ENCODE measurements at places on chromosomes 11 and 22. TPM values are rescaled to one million over a fixed set of nuclear protein-coding genes. Genes with fewer than 3 reads are reported as not detected.

The VWCE gene
- total RNA-seq, result 2.4 TPM

The CYP2R1 gene
- 16.3 TPM for total RNA-seq

The CCDC157 gene
- total RNA-seq, result 4.0 TPM

The KRTAP5-9 gene
- total RNA-seq, result not detected

The AQP11 gene
- total RNA-seq, result 0.28 TPM

DNA sequence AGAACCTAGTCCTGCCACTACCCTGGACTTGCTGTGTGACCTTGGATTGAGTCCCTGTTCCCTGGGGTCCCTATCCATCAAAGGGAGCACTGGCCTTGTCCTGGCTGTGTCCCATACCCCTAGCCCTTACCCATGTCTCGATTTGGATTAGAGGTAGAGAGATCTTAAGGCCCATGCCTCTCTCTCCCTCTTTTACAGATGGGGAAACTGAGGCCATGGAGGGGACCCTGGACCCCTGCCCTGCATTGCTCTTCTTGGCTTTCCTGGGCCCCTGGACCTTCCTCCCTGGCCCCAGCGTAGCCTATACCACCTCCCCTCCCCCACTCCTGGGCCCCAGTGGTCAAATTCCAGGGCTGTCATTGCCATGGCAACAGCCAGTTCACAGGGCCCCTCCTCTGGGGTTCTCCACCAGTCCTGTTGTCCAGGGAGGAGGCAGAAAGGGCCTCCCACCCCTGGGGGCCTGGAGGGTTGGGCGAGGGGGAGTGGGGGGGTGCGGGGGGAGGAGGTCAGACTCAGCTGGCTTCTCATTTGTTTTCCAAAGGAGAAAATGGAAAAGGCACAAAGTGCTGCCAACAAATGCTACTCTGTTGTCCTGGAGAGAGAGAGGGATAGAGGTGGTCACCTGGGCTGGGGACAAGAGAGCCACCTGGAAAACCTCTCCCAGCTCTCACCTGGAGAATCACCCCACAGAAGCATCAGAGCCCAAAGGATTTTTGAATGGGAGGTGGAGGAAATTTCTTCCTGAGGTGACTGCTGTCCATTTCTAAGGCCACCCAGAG lies 23.3 kb downstream of the ARHGEF17 start:
- H3K27me3 ChIP-seq, result peaks cover 3% of the 10 kb centered on the region
- DNase-seq, result no peak
- H3K4me3 ChIP-seq, result no peak overlapping the region
- H3K27ac ChIP-seq, result no peak overlapping the region
- no peaks in the 10 kb centered on the region for H3K36me3 ChIP-seq
- peaks cover 8% of the 10 kb centered on the region for H3K4me1 ChIP-seq

GRCh38 chr11:83257761-83258168 lies 28.4 kb downstream of the CCDC90B start:
- no peaks in the 10 kb centered on the region for H3K4me1 ChIP-seq
- no peak for DNase-seq
- H3K27ac ChIP-seq, result no peak overlapping the region

DNA sequence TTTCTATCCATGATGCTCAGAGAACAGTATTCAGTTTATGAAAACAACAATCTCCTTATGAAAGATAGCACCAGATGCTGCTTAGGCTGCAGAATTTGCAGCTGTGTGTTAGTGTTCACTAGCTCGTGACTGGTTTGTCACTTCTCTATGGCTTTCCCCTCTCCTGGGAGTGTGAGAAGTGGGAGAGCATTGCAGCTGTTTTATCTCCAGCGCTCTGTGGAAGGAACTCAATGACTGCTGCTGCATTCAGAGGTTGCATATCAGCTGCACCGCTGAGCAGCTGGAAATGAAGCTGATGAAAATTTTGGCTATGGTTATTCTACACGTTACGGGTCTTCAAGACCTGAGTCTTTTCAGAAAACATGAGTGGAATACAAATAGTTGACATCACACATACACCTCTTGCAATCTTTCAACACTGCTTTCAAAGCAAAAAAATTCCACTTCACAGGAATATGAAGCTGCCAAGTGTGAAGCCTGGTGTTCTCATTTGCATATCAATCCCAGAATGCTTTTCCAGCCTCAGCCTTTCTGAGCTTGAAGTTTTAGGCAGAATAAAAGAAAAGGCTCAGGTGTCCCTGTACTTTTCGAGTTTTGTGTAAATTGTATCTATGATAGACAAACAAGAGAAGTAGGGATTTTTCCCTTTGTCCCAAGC lies 149.3 kb upstream of the DDI1 start:
- no peaks in the 10 kb centered on the region for H3K4me1 ChIP-seq
- H3K4me3 ChIP-seq, result no peak overlapping the region

DNA sequence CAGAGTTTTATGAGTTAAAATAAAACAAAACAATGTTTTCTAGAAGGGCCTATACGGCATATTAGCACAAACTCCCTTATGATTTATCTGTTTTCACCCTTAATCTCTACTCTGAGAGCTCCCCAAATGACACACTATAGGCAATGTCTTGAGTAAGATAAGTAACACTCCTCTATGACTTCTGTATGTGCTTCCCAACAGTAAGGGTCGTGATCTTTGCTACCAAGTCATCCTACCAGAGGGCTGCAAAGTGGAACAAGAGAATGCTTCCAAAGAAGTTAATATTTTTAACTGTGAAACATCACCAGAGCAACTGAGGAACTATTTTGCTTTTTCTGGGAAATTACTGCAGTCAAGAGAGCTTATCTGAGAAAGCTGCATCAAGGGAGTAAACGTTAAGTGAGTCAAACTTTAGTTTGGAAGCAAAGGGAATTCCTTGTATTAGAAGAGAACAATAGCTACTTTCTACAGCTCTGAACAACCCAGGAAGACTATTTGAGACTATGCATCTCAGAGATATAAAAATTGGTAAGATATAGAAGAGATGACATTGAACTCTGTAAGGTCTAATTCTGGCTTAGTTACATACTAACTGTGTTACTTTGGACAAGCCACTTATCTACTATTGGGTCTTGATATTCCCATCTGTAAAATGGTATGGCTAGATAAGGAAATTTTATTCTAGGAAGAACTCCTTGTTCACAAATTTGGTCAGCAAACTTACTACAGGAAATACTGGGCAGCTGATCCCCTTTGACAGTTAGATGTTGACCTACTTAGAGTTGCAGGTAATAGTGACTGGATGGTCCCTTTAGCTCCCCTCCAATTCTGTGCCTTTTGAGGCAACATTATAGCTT lies 43.7 kb upstream of the CCDC34 start:
- H3K36me3 ChIP-seq, result no peaks in the 10 kb centered on the region
- DNase-seq, result no peak
- no peaks in the 10 kb centered on the region for H3K4me1 ChIP-seq
- H3K27ac ChIP-seq, result no peak overlapping the region
- no peaks in the 10 kb centered on the region for H3K27me3 ChIP-seq

DNA sequence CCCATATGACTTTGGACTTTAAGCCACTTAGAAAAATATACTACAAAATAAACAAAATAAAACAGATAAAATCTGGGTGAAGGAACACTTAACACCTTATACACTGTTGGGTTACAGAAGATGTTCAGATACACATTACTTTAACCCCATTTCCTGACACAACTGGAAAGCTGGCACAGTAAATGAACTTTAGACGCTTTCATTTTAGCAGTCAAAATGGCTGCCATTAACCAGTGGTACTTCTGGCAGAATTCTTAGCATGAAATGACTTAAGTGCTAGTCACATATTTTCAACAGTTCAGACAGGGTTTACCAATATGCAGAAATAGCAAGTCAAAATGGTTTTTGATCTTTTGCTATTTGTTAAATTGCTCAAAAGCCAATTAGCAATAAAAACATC lies 37.9 kb downstream of the PIK3C2A start:
- no peaks in the 10 kb centered on the region for H3K27me3 ChIP-seq
- no peak overlapping the region for H3K27ac ChIP-seq
- H3K4me3 ChIP-seq, result no peak overlapping the region

DNA sequence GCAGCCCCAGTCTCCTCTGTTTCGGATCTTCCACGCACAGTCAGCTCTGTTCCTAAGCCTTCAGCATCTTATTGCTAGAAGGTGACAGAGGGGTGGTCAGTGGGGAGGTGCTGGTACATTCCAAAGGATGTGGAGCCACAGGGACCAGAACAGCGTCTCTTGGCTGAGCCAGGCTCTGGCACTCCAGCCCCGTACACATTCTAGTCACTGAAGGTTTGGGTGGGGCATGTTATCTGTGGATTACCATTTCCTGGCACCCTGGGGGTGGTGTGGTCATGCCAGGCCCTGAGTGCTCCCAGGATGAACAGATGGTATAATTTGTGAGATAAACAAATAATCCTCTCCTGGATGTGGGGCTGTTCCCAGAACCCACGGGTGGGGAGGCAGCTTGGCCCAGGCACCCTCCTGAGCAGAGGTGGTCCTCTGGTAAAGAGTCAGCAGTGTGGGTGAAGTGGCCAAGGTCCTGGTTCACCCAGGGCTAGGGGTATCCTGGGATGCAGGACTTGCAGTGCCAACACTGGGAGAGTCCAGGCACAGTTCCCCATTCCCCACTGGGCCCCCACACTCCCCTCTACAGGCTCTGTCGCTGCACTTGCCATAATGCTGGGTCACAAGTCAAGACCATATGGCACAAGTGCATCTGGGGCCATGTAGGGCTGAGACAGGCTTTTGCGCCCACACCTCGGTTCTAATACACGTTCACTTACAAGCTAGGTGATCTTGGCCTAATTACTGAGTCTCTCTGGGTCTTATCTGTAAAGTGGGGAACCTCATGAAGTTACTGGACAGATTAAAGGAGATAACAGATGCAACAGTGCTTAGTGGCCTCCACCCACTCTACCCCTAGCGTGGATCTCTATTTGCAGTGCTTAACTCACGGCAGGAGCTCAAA lies 33.0 kb downstream of the DKK3 start:
- H3K4me1 ChIP-seq, result peaks cover 6% of the 10 kb centered on the region
- H3K36me3 ChIP-seq, result no peaks in the 10 kb centered on the region
- no peak overlapping the region for H3K27ac ChIP-seq
- DNase-seq, result no peak
- peaks cover 2% of the 10 kb centered on the region for H3K27me3 ChIP-seq

GRCh38 chr11:87775036-87775435 lies 400.2 kb downstream of the RAB38 start:
- H3K27ac ChIP-seq, result no peak overlapping the region
- no peaks in the 10 kb centered on the region for H3K36me3 ChIP-seq
- no peak for DNase-seq
- no peak overlapping the region for H3K4me3 ChIP-seq

DNA sequence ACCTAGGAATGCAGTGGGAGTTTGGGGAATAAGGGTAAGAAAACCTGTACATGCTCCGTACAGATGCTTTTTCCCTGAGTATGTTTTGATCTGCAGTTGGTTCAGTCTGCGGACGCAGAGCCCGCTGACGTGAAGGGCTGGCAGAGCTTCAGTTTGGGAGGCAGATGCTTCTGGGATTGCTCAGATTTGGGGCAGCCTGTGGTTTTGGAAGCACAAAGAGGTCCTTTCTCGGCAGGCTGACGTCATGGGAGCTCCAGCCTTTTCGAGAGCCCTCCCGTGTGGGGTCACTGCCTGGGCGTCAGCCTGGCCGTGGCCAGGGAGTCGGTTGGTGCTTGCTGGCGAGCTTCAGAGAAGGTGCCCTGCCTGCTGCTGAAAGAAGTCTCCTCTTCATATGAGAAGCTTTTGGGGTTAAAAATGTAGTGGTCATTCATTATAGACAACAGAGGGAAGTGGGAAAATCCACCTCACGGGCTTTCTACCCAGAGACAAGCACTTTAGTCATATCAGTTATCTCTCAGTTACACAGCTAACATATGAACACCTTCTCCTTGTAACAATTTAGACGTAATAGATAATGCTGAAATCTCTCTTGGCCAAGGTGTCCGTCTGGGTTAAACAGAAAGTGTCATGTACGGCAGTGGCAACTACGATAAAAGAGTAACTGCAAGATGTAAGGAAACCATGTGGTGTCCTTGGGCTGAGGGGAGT lies 26.8 kb downstream of the TPCN2 start:
- H3K4me3 ChIP-seq, result no peak overlapping the region
- peaks cover 7% of the 10 kb centered on the region for H3K4me1 ChIP-seq
- H3K27ac ChIP-seq, result no peak overlapping the region
- peaks cover 4% of the 10 kb centered on the region for H3K36me3 ChIP-seq
- DNase-seq, result no peak

GRCh38 chr22:33188326-33188725 lies 130.1 kb upstream of the SYN3 start:
- H3K27me3 ChIP-seq, result peaks cover 2% of the 10 kb centered on the region
- H3K36me3 ChIP-seq, result no peaks in the 10 kb centered on the region
- DNase-seq, result no peak
